Type B pancreatic cell (in vitro differentiated cells): ENCODE measurements at places on chromosomes 2 and 18. TPM values are rescaled to one million over a fixed set of nuclear protein-coding genes. Genes with fewer than 3 reads are reported as not detected.

DNA sequence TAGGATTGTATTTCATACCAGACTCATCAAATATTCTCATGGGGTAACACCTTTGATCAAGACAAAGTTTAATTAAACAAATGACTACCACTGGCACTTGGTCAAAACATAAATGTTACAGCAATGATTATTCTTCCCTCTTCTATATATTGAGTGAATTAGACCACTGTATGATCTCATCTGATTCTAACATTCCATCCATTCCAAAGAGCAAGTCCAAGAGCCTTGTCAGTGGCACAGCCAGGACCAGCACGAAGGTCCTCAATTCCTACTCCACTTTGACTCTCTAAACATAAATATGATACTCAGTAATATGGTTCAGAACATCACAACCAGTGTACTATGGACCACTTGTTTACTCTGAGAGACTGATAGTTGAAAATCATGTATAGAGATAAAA lies 86.4 kb downstream of the AP1S3 start:
- no peak for DNase-seq

- no peak for DNase-seq
These were observed 26.4 kb downstream of the VRK2 start for GRCh38 chr2:58073008-58073407.

DNA sequence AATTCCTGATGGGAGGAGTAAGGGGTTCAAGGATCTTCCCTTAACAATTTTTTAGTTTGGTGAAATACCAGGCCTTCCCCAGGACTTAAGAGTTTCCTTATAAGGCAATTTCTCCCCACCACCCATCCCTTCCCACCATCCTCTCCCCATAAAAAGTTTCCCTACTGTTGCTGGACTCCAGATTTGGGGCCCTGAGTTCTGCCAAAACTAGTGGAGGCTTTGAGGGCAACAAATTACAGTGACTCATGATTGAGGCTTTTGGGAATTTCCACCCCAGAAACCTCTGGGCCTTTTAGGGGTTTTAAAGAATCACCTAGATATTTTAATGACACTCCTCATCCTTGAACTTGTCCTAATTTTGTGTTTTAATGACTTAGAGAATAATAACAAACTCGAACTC lies 14.3 kb upstream of the EN1 start:
- DNase-seq, result no peak

- DNase-seq, result no peak
These were observed 436.0 kb upstream of the CWC22 start for GRCh38 chr2:180442860-180443644.

DNA sequence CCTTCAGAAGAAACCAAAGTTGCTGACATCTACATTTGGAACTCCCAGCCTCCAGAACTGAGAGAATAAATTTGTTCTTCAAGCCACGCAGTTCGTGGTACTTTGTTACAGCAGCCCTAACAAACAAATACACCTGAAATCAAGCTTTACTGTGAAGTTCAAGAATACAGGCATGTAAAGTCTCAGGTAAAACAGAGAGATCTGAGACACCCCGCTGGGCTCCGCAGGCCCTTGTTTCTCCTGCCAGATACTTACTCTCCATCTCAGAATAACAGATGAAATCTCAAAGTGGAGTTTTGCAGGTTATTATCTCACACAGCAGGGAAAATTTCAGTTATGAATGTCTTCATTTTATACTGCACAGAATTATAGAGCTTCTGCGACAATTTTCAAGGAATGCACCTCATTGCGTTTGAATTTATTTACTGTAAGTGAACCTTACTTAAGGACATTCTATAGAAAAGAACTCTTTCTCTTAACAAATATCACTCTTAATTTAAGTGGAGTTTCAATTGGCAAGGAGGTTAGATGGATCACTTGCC lies 492.4 kb upstream of the LRATD1 start:
- no peak for DNase-seq

DNA sequence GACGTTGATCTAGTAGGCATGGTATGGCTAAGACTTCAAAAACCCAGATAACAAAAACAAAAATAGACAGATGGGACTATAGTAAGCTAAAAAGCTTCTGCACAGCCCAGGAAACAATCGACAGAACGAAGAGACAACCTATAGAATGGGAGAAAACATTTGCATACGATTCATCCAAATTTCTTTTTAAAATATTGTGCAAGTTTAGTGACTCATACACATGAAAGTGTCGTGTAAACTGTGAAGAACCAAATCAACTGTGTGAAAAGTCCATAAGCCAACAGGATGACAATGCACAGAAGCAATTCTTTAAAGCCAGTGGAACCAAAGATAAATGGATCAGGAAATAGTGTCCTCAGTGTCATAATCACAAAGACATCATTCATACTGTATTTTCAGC lies 671.1 kb downstream of the RNF144A start:
- no peak for DNase-seq

The BMP10 gene
- 0.36 TPM in 1 of 2 replicates, not detected in the other for total RNA-seq

The CELF4 gene
- total RNA-seq, result 8.4 and 9.2 TPM in 2 replicates
